NCI-H2227 treated with DMSO at 0.1 percent for 48 hours (cell line): ENCODE measurements at places on chromosomes 5 and 9.

GRCh38 chr9:25003686-25004085, 458.0 kb upstream of the IZUMO3 start:
- DNase-seq: no peak

- DNase-seq: no peak
These were observed 43.9 kb upstream of the GLIPR2 start for GRCh38 chr9:36092509-36093215.

GRCh38 chr9:134040176-134040565, 14.9 kb downstream of the BRD3OS start:
- DNase-seq: no peak

DNA sequence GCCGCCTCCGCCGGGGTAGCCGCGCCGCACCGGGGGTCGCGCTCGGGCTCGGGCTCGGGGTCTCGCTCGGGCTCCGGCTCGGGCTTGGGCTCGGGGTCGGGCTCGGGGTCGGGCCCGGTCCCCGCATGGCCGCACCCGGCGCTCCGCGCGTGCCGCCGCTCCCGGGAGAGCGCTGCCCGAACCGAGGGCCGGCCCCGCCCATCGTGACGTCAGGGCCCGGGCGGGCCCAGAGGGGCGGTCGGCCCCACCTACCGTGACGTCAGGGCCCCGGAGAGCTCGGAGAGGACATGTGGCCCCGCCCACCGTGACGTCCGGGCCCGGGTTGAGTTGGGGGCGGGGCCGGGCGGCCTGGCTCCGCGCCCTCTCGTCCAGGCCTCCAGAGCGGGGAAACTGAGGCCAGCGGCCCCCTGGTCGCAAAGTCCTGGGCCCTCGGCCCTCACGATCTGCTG, at the start of gene NSMF:
Gene NSMF (minus strand): TSS at position 183 of the 449 bp plus-strand sequence. CDS start 232 bp downstream, outside the sequence.
- peak; percentile 81 for DNase-seq

DNA sequence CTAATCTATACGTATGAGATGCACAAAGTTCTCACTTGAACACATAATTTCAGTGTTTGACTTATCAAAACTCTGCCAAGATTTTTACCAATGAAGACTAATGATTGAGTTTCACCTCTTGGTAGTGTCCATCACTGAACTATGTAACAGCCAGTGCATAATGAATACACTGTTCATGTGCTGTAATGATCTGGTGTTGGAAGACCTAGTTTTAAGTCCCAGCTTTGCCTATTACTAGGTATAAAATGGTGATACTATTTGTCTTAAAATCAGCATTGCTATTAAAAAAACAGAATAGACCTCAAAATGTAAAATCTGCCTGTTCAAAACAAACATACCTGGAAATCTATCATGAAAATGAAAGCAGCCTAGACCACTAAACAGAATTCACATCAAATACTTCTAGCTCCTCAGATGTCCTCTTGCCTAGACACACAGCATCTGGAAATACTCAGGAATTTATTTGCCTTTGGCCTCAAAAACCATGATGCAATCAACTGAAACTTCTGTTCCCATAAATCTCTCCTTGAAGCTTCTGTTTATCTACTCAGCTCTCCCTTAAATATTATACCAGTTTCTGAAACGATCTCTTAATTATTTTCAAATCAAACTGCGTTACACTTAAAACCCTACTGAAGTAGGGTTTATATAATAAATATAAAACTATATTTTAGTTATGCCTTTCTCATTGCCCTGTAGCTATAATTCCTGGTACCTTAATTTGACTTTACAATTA, 38.1 kb downstream of the MRPS27 start:
- no peak for DNase-seq

GRCh38 chr9:135920256-135920930, 13.0 kb upstream of the CAMSAP1 start:
- DNase-seq: no peak

- DNase-seq: no peak
These were observed 13.5 kb downstream of the ZNF79 start for GRCh38 chr9:127437497-127438264.

DNA sequence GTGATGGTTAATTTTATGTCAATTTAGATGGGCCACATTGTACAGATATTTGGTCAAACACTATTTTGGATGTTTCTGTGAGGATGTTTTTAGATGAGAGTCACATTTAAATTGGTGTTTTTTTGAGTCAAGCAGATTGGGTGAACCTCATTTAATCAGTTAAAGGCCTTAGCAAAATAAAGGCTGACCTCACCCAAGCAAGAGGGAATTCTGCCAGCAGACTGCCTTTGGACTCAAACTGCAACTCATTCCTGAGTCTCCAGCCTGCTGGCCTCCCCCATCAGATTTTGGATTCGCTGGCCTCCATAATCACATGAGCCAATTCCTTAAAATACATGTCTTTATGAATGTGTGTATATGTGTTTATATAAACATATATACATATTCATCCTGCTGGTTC, 282.7 kb upstream of the POU5F2 start:
- DNase-seq: no peak

- no peak for DNase-seq
These were observed 84.4 kb upstream of the SPIN1 start for GRCh38 chr9:88303721-88304451.

DNA sequence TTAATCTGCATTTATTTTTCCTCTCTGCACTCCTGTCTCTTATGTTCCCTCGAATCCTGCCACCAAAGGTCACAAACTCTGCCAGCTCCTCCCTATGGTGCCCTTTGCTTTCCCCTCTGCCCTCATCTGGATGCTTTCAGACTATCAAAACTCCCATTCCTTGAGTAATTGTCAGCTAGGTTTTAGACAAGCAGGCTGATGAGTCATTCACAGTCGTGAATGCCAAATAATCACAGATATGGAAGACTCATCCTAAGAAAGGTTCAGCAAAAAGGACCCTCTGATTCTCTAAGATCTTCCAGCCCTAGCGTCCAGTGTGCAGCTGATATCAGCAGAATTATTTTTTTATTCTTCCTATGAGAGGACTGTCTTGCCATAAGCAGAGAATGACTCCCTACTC, 104.5 kb upstream of the NUDT12 start:
- no peak for DNase-seq

- no peak for DNase-seq
These were observed 13.2 kb downstream of the VLDLR start for GRCh38 chr9:2634818-2635217.

- DNase-seq: no peak
These were observed 246.5 kb downstream of the PCSK5 start for GRCh38 chr9:76136986-76137385.

- no peak for DNase-seq
These were observed 107.8 kb downstream of the NUDT12 start for GRCh38 chr5:103454770-103455169.

GRCh38 chr5:14211818-14212803, 69.0 kb downstream of the TRIO start:
- no peak for DNase-seq

GRCh38 chr9:78900500-78900899, 603.6 kb downstream of the PSAT1 start:
- no peak for DNase-seq

GRCh38 chr5:99378443-99378842, 449.6 kb upstream of the CHD1 start:
- no peak for DNase-seq

DNA sequence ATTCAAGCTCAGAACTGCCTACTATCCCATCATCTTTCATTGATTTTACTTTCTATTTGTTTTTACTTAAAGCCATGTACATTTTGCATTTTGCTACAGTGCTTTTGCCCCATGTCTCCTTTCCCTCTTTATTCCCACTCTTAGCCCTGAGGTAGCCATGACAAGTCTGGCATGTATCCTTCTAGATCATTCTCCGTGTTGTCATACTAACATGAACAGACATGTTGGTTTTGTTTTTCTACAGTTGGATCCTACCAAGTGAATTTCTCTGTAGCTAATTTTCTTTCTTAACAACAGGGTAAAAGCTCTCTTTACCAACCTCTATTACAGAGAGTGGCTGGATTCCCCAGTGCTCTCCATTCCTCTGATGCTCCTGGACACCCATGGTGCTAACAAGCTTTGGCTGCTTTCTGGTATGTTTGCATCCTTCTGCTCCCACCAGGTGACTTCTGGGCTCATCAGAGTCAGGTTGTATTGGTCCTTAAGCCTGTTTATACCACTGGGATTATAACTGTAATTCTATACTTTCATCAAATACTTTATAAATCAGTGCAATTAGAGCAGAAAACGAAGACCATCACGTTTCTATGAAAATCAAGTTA, 38.8 kb upstream of the BOD1 start:
- no peak for DNase-seq

- DNase-seq: no peak
These were observed 3.8 kb downstream of the COL23A1 start for GRCh38 chr5:178586396-178586795.

DNA sequence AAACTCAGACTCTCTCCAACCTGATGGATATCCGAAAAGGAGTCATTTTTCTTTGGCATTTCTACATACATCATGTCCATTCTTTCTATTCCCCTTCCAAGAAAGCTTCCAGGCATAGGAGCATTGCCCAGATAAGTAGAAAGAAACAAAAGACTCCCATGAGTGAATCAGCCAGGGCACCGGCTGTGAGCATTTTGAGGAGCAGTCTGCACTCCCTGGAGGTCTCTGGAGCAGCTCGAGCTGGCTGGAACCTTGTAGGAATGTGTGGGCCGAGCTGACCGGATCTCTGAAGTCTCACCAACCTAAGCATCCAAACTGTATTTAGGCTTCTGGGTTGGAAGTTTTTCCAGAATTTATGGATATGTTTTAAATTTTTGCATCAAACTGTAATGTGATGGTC, 161.4 kb upstream of the TRPC7 start:
- DNase-seq: no peak

DNA sequence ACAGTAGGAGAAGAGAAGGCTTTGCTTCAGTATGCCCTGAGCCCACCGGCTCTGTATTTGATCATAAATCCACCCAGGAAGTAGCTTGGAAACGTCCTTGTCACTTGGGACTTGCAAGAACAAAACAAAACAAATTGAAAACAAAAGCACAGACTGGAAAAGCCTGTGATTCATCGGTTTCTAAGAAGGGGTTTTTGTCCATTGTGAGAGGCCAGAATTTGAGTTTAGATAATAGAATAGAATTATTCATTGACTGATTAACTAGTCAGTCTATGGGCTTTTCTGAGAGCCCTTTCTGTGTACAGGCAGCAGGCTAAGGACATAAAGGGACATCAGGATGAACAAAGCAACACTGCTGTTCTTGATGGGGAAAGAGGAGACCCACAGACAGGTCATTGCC, 424.8 kb downstream of the IRX1 start:
- no peak for DNase-seq

GRCh38 chr5:133799571-133800237, 168.7 kb downstream of the C5orf15 start:
- DNase-seq: no peak

- DNase-seq: no peak
These were observed 488.7 kb upstream of the CCNG1 start for GRCh38 chr5:162948677-162949076.

- no peak for DNase-seq
These were observed 4.6 kb upstream of the SAR1B start for GRCh38 chr5:134637116-134637721.

- no peak for DNase-seq
These were observed 65.3 kb upstream of the PLPP1 start for GRCh38 chr5:55600086-55600485.

- no peak for DNase-seq
These were observed 35.7 kb upstream of the NTNG2 start for GRCh38 chr9:132125944-132126679.

GRCh38 chr5:69250593-69250992, 15.9 kb downstream of the CDK7 start:
- DNase-seq: no peak

- DNase-seq: no peak
These were observed 1434.5 kb upstream of the CDH6 start for GRCh38 chr5:29758986-29759421.

- peak; percentile 68 for DNase-seq
These were observed 118.0 kb downstream of the ESM1 start for GRCh38 chr5:54867310-54867944.

GRCh38 chr9:97387936-97388684, 23.8 kb upstream of the TDRD7 start:
- no peak for DNase-seq

- no peak for DNase-seq
These were observed 1.1 kb downstream of the RUSC2 start for GRCh38 chr9:35490910-35491465.

DNA sequence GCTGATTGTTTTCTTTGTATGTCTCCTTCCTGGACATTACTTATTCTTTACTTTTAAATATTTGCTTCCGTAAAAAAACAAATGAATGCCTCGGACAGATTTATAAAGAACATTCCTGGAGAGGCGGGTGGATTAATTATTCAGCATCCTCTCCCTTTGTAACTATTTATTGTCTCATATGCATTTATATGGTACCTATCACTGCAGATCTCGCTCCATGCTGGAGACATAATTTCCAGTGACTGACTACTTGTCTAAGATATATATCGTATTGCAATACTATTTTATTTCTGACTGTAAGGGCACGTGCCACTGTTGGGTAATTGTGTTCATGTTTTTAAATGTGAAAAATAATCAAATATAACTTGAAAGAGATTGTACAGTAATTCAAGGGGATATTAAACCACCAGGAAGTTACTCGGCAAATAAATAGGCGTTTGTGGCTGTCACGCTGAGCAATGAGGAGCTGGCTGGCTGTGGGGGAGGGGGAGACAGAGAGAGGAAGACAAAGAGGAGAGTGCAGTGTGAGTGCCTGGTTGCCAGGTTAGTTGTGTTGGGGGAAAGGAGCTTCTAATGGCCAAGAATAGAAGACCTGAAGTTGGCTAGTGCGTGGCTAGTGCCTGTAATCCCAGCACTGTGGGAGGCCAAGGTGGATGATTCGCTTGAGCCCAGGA, 131.8 kb upstream of the GABRP start:
- DNase-seq: no peak

GRCh38 chr9:134531220-134531970, 110.2 kb upstream of the COL5A1 start:
- no peak for DNase-seq

DNA sequence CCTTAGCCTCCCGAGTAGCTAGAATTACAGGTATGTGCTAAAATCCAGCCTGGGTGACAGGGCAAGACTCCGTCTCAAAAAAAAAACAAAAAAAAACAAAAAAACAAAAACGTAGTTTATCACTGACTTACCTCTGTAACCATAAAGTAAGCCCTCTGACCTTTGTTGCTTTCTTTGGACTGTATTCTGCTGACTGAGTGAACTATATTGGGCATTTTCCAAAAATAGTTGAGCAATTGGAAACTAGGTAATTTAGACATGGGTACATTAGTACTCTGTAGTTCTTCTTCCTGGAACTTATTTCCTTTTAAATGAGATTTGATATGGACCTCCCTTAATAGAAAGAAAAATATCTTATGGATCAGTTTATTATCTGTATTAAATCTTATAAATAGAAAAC, 66.6 kb downstream of the ANKHD1 start:
- no peak for DNase-seq

DNA sequence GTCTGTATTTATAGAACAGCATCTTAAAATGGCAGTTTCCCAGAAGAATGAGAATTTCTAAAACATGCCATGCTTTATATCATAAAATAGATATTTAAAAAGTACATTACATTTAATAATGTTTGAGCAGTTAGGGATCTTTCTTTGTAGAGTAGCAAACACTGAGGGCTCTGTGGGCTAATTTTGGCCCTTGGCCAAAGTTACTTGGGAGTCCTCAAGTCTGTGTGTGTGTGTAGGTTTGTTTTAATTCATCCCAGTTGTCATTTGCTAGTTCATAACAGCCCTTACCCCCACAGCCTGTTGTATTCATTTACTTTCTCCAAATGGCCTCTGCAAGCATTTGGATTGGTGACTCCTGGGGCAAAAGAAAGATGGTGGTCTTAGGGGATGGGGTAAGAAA, 576.4 kb upstream of the SGCD start:
- no peak for DNase-seq
